ENCODE measurements at places on chromosomes 13 and 19.

GRCh38 chr13:32791545-32792172, 205.4 kb downstream of the PDS5B start:
- peak; percentile 24 for DNase-seq

- no peak for DNase-seq
Observed at GRCh38 chr13:93767917-93768409, 541.4 kb downstream of the GPC6 start.

- peak; percentile 8 for DNase-seq
Observed at GRCh38 chr19:11736696-11737095, 2.0 kb downstream of the ZNF823 start.

- no peak for DNase-seq
Observed at GRCh38 chr13:90760639-90761038, 586.8 kb upstream of the MIR17HG start.

DNA sequence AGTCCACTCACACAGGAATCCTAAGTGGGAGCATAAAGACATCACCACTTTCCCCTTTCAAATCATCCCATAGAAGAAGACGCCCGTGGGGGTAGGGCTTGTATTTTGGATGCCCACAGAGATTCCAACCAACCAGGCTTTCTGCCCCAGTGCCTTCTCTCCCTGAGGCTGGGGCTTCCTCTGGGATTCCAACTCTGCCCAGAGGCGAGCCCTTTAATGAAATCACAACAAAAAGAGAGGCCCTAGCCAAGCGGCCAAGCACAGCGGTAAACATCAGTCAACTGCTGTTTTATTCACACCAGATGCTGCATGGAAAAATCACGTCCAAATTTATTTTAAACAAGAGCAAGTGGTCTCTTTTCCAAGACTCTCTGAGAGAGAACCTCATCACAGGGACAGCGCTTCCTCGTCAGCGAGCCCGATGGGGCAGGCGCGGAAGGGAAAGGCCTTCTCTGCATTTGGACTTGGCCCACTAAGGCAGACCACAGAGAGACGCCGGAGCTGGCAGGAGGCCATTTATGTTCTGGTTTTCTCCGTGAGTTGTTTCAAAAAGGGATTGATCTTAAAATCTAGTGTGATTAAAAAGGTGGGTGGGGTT, 31.5 kb downstream of the ADPRHL1 start:
- no peak for DNase-seq

DNA sequence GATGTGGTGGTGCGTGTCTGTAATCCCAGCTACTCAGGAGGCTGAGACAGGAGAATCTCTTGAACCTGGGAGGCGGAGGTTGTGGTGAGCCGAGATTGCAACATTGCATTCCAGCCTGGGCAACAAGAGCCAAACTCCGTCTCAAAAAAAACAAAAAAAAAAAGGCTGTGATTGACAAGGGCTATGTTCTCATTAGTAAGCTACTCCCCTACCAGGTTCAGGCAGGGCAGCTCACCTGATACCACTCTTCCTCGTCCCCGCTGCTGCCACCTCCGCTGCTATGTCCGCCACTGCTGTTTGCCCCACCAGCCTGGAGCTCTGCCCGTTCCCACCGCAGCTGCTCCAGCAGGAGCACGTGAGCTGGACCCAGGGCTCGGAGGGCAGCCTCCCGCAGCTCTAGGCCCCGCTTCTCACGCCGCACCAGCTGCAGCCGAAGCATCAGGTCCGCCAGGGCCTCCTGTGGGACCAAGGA, 9.4 kb downstream of the USHBP1 start:
- DNase-seq, result no peak

DNA sequence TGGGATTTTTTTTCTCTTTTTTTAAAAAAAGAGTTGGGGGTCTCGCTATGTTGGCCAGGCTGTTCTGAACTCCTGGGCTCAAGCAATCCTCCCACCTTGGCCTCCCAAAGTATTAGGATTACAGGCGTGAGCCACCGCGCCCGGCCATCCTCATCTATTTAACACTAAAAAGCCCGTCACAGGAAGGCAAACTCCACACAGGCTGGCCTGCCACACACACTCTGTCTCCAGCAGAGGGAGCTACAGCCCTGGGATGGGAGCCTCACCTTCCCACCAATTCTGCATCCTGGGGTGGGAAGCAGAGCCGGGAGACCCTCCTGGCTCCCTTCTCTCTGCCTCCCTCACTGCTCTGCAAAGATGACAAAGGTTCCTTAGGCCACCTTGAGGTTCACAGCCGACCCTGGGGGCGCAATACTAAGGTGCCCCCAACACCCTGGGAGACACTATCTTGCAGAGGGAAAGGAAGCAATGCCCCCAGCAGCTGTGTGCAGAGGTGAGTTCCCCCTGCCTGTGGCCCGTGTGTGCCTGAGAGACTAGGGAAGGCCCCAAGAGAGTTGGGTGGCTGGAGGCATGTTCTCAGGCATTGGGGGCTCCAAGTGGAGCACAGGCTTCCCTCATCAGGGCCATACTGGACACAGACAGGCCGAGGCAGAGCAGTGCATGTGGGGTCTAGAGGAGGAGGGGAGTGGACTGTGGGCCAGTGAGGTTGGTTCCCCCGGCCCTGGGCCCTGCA, 27.4 kb upstream of the TIMM44 start:
- DNase-seq, result peak; percentile 40

DNA sequence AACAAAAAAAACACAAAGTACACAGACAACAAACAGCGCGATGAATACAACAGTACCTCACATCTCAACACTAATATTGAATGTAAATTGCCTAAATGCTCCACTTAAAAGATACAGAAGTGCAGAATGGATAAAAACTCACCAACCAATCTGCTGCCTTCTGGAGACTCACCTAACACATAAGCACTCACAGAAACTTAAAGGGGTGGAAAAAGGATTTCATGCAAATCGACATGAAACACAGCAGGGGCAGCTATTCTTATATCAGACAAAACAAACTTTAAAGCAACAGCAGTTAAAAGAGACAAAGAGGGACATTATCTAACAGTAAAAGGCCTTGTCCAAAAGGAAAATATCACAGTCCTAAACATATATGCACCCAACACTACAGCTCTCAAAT, 209.5 kb downstream of the ABCC4 start:
- no peak for DNase-seq

GRCh38 chr19:39426170-39426569, 9.6 kb downstream of the RPS16 start:
- DNase-seq, result no peak

GRCh38 chr19:30165228-30165813, 206.9 kb upstream of the ZNF536 start:
- DNase-seq, result no peak

DNA sequence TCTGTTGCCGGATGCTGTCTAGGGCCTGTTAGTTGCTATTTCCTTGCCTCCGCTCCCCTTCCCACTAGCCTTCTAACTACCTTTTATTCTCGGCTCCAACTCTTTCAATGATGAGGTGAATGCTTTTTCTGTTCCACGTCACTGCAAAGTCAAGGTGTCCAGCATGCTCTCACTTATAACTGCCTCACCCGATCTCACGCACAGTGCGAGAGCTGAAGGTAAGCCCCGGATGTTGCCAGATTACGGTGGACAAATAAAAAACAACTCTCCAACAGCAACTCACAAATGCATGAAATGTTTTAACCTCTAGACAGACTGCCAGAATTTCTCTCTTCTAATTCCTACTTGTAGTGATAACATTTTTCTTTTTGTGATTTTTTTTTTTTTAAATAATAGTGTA, 169.9 kb downstream of the STK24 start:
- DNase-seq, result no peak

- no peak for DNase-seq
Observed at GRCh38 chr19:54160854-54161253, 1.3 kb upstream of the LENG1 start.

DNA sequence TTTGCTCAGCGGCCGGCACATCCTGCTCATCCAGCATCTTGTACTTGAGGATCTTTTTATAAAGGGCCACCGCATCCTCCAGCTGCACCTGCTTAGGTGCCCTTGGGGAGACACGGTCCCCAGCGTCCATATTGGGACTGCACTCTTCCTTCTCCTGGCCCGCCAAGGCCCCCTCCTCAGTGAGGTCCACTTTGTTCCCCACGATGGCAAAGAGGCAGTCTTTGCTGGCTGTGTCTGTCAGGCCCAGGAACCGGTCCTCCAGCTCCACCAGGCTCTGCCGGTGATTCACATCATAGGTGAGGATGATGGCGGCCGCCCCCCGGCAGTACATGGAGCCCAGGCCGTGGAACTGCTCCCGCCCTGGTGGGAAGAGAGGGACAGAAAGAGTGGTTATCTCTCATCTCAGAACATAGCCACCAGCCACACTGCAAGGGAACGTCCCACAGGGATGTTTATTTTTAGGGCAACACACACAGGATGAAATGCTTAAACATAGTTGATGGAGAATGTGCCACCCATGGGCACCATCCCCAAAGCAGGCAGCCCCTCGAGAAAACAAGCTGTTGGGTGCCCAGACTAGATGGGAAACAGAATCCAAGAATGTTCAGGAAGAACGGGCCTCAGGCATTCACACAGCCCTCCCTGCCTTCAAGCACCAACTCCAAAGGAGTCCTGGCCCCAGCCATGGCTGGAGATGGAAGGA, 37.5 kb downstream of the RAB20 start:
- no peak for DNase-seq

- no peak for DNase-seq
Observed at GRCh38 chr13:28325022-28325421, 169.9 kb downstream of the FLT1 start.

DNA sequence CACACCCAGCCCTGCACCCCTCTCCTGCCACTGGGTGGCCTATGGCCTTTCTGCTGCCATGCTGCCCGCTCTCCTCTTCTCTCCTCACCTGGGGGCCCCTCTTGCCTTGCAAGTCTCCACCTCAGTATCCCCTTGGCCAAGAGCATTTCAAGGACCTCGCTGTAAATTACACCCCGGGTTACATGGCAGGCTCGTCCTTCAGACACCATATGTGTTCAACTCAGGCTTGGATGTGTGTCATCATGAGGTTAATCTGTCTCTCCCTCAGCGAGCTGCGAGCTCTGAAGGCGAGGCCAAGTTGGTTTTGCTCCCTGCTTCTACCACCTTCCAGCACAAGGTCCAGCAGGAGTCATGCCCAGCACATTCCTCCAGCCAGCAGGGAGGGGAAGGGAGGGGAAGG, 74.8 kb upstream of the TM9SF2 start:
- DNase-seq, result no peak

- DNase-seq, result peak; percentile 30
Observed at GRCh38 chr13:46126552-46127357, 21.9 kb upstream of the CPB2 start.

DNA sequence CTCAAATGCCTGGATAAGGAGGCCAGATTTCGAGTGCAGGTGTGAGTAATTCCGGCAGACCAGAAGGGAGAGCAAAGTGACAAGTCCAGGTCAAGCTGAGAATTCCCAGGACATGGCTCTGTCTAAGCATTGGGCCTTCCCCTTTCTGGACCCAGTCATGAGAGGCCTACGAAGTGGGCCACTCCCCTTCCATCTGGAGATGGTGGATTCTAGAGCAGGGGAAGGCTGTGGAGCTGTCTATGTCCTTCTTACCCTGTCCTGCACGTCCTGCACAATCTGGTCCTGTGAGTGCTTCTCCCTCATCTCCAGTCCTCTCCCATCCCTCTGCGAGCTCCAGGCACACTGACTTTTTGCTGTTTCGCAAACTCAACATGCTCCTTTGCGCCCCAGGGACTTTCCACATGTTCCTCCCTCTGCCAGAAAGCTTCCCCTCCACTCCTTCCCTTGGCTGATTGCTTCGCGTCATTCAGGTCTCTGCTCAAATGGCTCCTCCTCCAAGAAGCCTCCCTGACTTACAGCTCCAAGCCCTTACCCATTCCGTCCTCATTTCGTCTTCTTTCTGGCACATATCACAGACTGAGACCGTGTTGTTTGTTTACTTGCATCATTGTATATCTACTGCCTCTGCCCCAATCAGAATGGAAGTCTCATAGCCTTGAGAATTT, 193.2 kb downstream of the URI1 start:
- no peak for DNase-seq

DNA sequence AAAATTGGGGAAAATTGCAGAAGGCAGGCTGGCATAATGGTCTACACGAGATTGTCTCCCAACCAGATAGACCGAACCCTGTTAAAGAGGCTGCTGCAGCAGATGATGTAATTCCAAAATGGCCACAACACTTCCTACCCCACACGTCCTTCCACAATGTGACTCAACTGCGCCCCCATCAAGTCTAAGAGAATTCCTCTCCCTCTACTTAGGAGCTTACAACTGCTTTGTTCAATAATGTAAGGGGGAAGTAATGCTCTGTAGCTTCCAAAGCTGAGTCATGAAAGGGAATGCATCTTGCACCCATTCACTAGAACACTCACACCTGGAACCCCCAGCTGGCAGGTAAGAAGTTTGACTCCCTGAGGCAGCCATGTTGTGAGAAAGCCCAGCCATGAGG, 117.8 kb upstream of the IRS2 start:
- DNase-seq, result no peak

DNA sequence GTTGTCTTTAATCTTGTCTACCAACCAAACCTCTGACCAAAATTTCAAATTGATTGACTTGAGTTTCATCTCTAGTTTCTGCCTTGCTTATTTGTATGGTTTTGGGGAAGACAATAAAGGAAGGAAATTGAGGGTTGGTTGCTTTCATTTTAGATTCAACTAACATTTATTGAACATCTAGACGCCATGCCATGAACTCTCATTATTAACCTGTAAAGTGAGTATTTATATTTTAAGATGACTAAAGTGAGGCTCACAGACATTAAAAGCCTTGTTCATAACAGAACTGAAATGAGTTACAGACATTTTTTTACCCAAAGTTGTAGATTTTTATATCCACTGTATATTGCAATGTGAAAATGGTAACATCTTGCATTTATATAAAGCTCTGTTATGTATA, 239.3 kb downstream of the LMO7 start:
- no peak for DNase-seq

DNA sequence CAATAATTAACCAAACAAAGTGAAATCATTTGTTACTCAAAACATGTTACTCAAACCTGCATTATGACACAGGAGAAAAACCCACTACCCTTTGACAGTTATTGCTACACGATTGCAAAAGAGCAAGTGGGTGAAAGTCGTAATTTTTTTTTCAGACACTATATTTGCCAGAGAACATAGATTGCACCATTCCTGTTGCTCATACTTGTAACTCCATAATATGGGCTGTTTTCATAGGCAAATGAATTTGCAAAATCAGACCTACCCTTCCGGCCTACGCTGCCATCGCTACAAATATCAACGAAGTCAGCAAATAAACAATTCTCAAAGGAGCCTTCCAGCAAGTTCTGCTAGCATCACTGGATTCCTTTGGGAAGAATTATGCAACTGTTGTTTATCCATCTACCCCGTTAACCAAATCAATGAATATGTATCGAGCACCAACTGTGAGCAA, 396.5 kb downstream of the IRS2 start:
- no peak for DNase-seq

- DNase-seq, result no peak
Observed at GRCh38 chr13:56351041-56351440, 789.7 kb upstream of the PRR20A start.

DNA sequence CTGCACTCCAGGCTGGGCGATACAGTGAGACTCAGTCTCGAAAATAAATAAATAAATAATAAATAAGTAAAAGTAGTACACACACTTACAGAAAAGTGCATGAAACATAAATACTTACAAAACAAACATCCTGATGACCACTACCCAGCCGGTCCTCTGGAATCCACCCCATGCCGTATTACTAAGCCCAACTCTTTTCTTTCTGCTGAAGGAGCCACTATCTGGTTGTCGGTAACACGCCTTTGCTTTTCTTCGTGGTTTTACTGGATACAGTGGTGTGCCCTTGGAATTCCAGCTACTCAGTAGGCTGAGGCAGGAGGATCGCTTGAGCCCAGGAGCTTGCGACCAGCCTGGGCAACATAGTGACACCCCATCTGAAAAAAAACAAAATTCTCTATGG, 39.4 kb downstream of the CELF5 start:
- no peak for DNase-seq
